ENCODE measurements at places on chromosomes 12 and 14.

- DNase-seq: no peak
Measured at GRCh38 chr12:78241446-78241845, 410.8 kb downstream of the NAV3 start.

DNA sequence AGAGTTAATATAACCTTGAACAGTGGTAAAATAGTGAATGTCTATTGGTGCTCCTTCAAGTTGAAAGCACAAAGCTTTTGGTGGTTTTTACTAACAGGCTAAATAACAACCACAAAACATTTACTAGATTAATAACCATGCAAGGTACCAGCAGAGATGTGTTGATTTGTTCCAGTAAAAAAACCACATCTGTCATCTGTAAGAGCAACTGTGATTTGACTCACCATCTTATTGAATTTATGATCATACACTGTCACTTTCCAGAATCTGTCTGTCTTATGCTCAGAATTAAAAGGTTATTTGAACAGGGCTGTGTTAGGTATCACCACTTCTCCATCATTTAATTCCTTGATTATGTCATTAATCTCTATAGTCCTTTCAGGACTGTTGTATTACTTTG lies 107.0 kb upstream of the PTHLH start:
- DNase-seq: no peak

DNA sequence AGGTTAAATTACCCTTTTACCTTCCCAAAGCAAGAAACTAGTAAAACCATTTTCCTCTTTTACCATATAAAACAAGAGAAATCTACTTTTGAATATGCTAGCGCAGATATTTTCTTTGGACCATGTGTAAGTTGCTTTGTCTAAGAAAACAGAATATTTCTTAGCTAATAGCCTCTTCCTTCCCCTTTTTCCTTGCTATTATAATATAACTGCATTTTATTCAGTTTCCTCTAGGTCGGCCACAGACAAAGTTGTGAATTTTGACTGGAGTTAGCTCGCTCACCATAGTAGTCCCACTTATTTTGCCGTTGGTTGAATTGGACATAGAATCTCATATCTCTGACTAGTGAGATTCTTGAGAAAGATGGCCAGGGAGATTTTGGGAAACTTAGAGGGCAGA lies 115.6 kb downstream of the PLEKHA5 start:
- DNase-seq: no peak

DNA sequence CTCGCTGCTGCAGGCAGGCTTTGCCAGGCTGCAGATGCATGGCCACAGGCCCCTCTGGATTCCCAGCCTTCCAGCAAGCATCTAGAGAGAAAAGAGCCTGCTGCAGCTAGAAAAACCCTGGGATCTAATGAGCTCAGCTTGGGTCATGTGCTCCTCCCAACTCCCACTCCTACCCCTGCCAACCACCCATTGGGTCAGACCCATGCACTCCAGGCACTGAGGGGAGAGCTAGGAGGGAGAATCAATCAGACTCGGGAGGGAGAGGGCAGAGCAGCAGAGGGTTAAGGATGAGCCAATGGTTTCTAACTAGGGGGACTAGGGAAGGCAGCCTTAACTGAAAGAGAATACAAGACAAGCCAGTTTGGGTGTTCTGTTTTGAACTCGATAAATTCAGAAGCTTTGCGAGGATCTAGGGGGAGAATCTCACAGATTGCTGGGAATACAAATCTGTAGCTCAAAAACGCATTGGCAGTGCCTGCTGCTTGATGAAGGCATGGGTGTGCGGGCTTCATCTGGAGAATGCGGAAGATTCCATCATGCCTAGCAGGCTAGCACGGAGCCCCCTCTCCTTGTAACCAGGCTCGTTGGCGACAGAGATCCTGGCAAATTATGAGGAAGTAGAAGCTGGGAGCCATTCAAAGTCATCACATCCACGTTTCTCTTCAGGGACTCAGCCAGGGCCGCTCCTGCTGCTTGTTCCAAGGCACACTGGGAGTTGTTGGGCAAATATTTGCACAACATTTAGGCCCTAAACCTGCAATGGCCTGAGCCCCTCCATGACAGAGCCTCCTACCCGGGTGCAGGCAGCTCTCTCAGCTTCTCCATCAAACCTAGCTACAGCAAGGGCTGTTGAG lies 56.4 kb downstream of the VCPKMT start:
- DNase-seq: no peak

GRCh38 chr12:38915429-38916182 lies 10.2 kb upstream of the CPNE8 start:
- DNase-seq: no peak

DNA sequence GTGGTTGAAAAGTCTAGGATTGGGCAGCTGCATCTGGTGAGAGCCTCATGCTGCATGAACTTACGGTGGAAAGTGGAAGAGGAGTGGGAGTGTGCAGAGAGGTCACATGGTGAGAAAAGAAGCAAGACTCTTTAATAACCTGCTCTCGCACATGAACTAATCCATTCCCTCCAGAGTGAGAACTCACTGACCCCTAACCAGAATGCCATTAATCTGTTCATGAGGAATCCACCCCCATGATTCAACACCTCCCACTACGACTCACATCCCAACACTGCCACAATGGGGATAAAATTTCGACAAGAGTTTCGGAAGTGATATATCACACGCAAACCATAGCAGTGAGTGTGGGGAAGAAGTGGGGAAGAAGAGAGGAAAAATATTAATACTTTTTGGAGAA lies 377.4 kb downstream of the NAV3 start:
- DNase-seq: no peak

DNA sequence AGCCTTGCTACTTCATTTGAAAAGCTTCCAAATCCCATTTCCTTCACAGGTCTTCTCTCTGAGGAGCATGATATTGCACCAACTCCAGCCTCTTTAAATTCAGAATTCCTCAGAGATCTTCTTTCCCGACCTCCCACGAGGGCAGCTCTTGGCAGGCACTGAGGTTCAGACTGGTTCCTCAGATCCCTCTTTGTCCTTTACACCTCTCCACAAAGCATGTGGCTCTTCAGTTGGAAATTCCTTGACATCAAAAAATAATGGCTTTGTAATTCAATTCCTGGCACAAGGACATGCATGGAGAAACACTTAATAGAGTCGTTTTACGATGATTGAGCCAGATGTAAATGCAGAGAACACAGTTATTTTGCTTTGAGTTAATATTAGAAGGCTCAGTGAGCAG lies 63.2 kb upstream of the TMX1 start:
- no peak for DNase-seq

DNA sequence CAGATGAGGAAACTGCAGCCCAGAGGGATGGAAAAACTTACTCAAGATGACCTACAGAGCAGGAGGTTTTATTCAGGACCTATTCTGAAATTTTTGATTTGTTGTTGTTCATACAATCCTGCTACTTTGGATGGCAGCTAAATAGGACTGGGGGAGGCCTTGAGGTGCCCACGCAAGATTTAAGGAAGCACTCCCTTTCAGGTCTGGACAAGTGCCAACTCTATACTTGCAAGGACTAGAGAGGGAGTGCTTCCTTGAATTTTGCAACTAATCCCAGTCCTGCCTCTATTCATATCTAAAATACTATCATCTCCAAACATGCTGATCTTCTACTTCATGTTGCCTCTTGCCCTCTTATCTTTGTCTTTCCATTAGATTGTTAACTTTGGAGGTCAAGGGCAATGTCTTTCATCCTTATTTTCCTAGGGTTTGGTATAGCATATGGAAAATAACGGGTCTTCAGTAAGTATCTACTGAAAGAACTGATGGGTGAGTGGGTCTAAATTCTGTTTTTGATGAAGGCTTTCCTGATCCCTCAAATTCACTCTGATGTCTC lies 28.6 kb upstream of the PPM1H start:
- DNase-seq: no peak
